ENCODE measurements at places on chromosomes 5 and 9.

GRCh38 chr9:536597-537511 is 304.6 kb upstream of the DMRT1 start:
- no peak for DNase-seq

- DNase-seq, result no peak
Observed at GRCh38 chr9:35729101-35729500, 2.9 kb downstream of the TLN1 start.

GRCh38 chr9:116717150-116717549 is 30.0 kb downstream of the TRIM32 start:
- no peak for DNase-seq

DNA sequence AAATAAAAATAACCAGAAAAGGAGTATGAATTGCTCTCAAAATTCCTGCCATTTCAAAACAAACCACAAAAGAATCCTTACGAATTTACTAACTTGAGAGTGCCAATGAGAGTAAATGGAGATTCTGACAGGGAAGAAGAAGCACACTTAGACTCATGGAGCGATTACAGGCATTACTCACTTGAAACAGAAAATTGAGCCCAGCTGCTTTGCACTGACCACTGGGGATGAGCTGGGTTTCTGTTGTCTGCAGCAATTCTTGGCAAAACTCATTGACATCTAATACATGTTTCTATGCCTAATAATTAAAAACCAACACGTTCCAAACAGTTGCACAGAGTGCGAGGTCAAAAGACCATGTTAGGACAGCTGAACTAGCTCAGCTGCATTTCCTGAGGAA is 731.6 kb downstream of the DNAH5 start:
- DNase-seq, result no peak

DNA sequence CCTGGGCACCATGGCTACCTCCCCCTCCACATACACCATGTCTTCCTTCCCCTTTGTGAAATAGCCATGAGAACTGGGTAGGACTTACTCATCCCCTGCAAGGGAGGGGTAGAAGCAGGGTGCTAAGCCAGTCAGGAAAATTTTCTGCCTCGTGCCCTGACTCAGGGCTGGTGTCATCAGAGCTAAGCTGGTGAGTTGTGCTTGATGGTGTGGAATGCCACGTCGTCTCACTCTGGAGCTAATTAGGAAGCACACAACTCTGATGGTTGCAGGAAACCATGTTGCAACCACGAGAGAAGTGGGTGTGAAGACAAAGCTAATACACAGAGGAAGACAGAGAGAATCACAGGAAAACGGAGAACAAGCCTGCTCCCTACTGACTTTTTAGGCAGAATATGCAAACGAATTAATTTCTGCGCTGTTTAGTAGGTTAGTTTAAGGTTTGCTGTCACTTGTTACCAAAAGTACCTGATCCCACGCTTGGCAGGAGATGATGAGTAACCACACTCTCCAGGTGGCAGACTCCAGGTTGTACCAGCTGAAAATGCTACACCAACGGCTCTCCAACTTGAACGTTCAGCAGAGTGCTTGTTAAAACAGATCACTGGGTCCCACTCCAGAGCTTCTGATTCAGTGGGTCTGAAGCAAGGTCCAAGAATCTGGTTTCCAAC is 54.5 kb downstream of the STK10 start:
- DNase-seq, result no peak

- DNase-seq, result no peak
Observed at GRCh38 chr9:71944754-71945375, 33.4 kb downstream of the C9orf85 start.

GRCh38 chr5:15695215-15695731 is 195.3 kb downstream of the FBXL7 start:
- no peak for DNase-seq

GRCh38 chr9:137728444-137729311 is 109.9 kb downstream of the EHMT1 start:
- no peak for DNase-seq

DNA sequence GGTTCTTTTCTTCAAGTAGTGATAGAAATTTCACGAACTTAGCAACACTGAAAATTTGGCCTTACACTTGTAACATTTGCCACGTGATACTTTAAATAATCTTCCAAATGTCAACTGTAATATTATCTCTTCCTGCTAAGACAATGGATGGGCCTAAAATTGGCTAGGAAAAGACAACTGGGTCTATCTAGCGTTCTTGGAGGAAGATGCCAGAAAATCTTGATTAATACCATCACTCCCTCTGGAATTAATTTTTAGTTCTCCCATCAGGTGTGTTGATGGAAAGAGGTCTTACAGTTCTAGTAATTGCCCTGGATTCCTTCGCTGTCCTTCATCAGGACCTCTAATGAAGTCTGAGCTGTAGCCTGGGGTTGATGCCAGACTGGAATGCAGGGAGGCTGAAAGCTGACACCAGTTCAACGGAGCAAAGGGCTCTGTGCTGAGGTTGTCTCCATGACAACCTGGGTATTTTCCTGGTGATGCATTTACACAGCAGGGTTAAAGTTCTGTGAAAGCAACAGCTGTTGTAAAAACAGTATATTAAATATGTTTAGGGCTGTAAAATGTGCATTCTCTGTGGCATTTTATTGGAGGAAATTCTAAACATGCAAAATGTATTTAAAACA is 92.3 kb downstream of the GAS1 start:
- no peak for DNase-seq

- DNase-seq, result no peak
Observed at GRCh38 chr9:72383978-72384709, 19.1 kb upstream of the ZFAND5 start.

GRCh38 chr5:1594357-1595106 is 70.8 kb upstream of the LPCAT1 start:
- no peak for DNase-seq

GRCh38 chr5:172715931-172716682 is 54.9 kb downstream of the DUSP1 start:
- DNase-seq, result no peak

DNA sequence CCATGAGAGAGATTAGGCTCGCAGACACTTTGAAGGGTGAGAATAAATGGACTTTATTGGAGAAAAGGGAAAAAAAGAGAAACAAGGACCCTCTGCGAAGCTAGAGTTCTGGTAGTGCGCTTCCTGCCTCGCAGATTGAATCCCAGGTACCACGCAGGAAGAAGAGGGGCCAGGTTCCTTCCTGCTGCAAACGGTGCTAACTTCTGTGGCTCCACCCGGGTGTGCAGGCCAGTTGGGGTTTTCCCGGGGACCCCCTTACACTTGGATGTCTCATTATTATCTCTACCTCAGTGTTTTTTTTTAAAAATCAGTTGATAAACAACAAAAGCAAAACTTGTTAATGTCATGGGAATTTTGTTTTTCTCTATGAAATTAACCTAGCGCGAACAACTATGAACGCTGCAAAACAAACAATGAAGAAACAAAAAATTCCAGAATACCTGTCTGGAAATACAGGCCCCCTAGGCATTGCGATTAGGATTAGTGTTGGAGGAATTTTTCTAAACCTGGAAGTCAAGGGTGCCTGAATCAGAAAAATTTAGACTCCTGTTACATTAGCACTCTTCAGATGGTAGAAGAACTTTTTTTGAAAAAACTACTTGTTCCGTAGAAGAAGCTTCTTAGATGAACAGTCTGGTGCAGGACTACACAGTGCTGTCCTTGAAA is 414.5 kb downstream of the MAN2A1 start:
- DNase-seq, result no peak

DNA sequence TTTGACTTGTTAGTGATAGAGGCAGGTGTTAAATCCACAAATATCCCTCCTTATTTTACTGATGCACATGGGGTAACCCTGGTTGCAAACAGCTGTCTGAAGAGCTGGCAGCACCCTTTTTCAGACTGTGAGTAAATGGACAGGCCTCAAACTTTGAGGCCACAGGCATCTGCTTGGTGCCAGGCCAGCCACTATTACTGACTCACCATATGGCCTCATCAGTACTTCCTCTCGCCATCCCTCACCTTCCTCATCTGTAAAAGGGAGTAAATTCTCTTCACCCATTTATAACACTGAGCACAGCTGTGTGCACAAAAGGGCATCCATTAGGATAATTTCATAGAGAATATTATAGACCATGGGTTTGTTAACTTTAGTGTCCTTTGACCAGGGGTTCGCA is 11.9 kb upstream of the TNIP1 start:
- DNase-seq, result no peak

GRCh38 chr9:110283751-110284150 is 27.4 kb upstream of the TXN start:
- DNase-seq, result no peak

GRCh38 chr5:143186623-143187022 is 216.9 kb downstream of the NR3C1 start:
- DNase-seq, result no peak
